ENCODE measurements at places on chromosomes 5 and 9.
A peak's percentile ranks its signal among the peaks of the same experiment; 100 is the strongest.

- no peak for DNase-seq
Measured at GRCh38 chr5:133995341-133995740, 9.4 kb downstream of the VDAC1 start.

GRCh38 chr5:38793099-38793498 lies 52.7 kb upstream of the OSMR start:
- no peak for DNase-seq

- peak; percentile 28 for DNase-seq
Measured at GRCh38 chr5:57635146-57635777, 152.7 kb upstream of the ACTBL2 start.

DNA sequence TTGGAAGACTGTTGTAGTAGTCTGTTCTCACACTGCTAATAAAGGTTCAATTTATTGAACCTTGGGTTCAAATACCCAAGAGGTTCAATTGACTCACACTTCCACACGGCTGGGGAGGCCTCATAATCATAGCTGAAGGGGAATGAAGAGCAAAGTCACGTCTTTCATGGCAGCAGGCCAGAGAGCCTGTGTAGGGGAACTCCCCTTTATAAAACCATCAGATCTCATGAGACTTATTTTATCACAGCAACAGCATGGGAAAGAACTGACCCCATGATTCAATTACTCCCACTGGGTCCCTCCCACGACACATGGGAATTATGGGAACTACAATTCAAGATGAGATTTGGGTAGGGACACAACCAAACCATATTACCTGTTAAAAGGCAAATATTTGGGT lies 268.2 kb downstream of the TMEM167A start:
- no peak for DNase-seq

DNA sequence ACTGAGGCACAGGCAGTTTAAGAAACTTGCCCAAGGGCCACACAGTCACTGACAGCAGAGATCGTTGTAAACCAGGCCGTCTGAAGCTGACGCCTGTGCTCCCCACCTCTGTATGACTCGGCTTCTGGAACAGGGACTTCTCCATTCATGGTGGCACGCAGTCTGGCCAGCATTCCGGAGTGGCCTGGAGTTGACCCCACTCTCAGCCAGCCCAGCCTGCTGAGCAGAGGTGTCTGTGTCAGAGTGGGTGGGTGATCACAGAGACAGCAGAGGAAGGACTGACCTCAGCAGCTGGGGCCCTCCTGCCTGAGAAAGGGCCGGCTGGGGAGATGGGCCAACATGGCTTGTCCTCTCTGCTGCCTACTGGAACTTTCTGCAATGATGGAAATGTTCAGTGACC lies 12.6 kb downstream of the LRSAM1 start:
- DNase-seq = peak; percentile 69

DNA sequence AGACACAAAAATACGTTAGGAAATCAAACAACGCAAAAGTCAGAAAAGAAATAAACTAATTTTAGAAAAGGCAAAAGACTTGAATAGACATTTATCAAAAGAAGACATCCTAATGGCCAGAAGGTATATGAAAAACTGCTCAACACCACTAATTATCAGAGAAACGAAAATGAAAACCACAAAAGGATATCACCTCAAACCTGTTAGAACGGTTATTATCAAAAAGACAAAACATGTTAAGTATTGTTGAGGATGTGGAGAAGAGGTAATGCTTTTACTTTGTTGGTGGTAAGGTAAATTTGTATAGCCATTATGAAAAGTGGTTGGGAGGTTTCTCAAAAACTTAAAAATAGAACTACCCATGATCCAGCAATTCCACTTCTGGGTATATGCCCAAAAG lies 230.0 kb upstream of the RGMB start:
- DNase-seq = no peak

- no peak for DNase-seq
Measured at GRCh38 chr5:9094582-9094981, 451.3 kb downstream of the SEMA5A start.

GRCh38 chr9:64773491-64773931 lies 511.5 kb downstream of the FOXD4L5 start:
- peak; percentile 52 for DNase-seq

GRCh38 chr5:1151316-1151715 lies 39.5 kb upstream of the SLC12A7 start:
- DNase-seq = no peak

DNA sequence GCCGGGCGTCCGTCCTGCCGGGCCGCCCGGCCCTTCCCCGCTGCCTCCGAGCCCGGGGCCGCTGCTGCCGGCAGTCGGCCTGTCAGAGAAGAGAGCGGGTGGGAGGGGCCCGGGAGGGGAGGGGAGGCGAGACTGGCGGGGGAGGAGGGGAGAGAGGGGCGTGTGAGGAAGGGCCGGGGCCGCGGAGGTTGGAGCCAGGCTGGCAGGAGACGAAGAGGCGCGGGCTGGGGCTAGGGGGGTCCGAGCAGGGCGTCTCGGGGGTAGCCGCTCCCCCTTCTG lies 570 bp downstream of the CREBRF start:
- DNase-seq = no peak

DNA sequence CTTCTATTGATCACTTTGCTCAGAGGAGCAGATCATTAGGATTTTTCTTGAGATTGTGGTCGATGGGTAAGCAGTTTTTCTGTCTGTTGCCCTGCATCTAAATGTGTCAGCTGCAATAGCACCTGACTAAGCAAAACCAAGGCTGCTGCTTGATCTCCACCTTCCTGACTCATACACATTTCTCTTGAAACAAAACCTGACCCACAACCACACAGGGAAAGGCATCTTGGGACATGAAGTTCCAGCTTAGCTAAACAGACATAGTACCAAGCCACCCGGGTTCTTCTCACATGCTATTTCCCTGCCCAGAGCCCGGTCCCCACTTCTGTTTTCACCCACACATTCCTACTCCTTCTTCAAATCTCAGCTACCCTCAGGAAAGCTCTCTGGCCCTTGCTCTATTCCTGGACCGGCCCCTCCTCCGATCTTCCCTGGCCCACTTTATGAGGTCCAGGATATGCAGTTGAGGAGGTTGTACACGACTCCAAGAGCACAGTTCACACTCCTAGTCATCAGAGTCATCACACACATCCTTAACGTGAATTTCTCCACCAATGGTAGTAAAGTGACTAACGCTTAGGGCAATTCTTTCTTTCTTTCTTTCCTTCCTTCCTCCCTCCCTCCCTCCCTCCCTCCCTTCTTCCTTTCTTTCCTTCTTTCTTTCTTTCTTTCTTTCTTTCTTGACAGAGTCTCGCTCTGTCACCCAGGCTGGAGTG lies 16.0 kb upstream of the ZBTB43 start:
- no peak for DNase-seq

DNA sequence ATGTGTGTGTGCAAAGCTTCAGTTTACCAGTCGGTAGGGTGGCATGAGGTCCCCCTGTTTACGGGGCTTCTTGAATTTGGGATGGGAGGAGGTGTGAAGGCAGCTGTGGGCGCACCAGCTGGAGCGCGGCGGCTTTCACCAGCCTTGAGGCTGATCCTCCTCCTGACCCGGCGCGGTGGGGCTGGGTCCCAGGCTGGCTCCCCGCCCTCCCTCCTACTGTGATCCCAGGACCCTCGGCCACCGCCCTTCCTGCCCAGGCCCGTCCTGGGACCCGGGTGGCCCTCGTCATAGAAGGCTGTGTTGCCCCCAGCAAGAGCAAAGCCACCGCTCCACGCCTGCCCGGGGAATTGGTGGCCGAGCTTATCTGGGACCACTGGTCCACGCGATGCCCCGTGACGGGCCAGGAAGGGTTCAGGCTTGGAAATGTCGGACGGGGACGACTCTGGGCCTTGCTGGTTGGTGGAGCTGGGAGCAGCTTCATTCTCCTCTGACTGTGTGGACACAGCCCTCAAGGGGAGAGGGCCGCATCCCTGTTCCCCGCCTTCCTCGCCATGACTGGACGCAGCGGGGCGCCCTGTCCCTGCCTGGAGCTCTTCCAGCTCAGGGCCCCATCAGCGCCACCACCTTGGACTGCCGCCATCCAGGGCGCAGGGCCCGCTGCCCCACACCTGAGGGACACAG lies 271.1 kb upstream of the IRX1 start:
- no peak for DNase-seq

DNA sequence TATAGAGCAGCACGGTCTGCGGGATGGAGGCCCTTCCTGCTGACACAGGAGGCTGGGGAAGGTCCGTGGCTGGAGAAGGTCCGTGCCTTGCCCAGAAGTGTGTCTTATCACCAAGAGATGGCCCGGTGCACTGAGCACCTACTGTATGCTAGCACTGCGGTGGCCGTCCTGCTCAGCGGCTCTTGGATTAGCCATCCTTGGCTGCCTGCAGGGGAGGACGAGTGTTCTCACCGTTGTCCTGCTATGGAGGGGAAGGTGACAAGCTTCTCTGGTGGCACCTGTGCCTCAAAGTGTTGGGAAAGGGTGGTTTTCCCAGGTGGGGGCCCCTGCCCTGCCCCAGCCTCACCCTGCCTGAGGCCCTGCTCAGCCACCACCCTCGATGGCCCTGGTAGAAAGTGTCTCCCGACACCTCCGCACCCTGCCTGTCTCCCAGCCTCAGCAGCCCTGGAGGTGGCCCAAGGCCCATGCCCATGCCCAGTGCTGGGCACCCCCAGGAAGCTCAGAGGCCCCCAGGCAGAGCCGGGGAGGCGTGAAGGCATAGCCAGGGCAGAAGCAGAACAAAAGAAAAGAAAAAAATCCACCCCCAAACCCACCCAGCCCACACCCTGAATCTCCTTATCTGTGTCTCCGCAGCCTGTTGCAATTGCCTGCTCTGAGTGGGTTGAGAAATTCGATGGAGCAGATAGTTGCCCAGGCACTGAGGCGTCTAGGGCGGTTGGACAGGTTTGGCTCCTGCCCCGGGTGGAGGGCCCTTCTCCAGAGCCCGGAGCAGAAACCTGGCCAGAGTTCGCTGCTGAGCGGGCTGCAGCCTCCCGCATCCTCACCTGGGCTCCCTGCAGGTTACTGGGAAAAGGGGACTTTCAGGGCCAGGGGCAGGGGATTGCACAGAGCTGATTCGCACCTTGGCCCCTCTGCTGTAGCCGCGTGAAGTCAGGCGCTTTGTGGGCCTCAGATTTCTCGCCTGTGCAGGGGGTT lies 30.5 kb downstream of the RXRA start:
- no peak for DNase-seq

DNA sequence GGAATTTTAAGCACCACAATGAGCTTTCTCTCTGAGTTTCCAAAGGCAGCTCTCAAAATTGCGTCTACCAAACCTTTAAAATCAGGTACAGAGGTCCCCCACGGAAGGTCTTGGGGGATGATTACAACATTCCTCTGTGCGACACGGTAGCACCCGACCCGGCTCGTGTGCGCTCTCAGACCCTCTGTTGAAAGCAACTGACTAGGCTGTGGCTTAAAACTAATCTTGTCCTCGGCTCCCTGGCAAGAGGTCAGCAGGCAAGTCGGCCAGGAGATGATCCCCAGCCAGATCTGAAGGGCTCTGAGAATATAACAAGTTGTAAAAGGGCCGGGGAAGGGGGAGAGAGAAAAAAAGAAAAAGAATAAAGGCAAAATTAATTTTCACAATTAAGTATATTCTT lies 92.6 kb upstream of the LMX1B start:
- no peak for DNase-seq

- DNase-seq = peak; percentile 45
Measured at GRCh38 chr5:17000291-17000939, 64.3 kb upstream of the MYO10 start.

DNA sequence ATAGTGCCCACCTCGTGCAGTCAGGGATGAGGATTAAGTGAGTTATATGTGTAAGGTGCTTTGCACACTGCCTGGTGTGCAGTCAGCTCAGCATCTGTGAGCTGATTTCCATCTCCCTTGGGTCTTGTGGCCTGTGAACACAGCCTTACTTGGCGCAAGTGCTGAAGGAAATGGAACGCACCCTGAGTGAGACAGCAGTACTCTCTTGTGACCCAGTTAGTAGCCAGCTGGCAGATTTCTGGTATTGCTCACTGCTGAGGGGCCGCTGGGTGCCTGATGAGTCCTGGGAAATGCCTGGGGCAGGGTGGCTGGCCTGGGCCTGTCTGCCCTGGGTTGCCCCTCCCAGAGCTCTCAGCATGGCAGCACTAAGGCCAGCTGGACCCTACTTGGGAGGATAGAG lies 90.9 kb upstream of the BOD1 start:
- peak; percentile 67 for DNase-seq

DNA sequence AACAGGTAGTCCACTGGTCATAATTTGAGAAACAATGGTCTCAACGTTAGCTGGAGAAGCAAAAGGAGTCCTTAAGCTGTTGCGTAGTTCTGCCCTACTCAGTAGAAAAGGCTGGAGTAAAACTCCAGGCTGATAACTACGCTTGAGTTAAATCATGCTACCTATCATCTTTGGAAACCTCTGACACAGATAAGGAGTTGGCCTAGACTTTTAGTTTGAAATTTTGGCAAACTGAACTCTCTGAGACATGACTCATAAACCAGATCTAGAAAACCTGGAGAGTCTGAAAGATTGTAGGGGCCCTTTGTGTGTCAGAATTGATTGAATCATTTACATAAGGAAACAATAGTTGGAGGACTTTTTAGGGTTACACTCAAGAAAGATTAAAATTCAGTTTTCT lies 26.3 kb downstream of the NMUR2 start:
- no peak for DNase-seq

- peak; percentile 70 for DNase-seq
Measured at GRCh38 chr9:136309101-136309801, 5.4 kb upstream of the CCDC187 start.

- no peak for DNase-seq
Measured at GRCh38 chr9:13448482-13448881, 169.0 kb upstream of the MPDZ start.

DNA sequence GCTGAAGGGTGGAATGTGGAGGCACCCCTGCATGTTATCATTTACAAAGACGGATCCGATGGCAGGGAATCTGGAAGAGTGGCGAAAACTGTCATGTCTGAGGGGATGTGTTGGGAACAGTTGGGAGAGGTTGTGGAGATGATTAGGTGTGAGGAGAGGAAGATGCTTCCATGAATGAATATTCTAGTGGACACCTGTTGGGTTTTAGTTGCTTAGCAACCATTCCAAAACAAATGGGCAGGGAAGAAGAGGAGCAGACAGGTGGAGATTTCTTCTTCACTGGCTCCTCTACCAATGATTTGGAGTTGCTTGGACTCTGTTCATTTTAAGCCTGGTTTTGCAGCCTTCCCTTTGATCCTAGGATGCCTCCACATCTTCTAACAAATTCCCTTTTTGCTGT lies 465.3 kb upstream of the CLINT1 start:
- no peak for DNase-seq

Measured in eye (tissue), 1 donor.